Right atrium auricular region (tissue), 2 donors: ENCODE measurements at places on chromosomes 12 and 14. TPM values are rescaled to one million over a fixed set of nuclear protein-coding genes. Genes with fewer than 3 reads are reported as not detected.

CLEC2A gene
- total RNA-seq = not detected

LPAR5 gene
- 3.7 TPM for total RNA-seq

KRT84 gene
- 0.28 TPM for total RNA-seq

KRT78 gene
- total RNA-seq = not detected

GALNT8 gene
- 2.0 TPM for total RNA-seq

FOXG1 gene
- total RNA-seq = not detected

GLS2 gene
- 0.96 TPM for total RNA-seq

RTN1 gene
- total RNA-seq = 2.7 TPM

CABP1 gene
- total RNA-seq = 0.71 TPM

DNA sequence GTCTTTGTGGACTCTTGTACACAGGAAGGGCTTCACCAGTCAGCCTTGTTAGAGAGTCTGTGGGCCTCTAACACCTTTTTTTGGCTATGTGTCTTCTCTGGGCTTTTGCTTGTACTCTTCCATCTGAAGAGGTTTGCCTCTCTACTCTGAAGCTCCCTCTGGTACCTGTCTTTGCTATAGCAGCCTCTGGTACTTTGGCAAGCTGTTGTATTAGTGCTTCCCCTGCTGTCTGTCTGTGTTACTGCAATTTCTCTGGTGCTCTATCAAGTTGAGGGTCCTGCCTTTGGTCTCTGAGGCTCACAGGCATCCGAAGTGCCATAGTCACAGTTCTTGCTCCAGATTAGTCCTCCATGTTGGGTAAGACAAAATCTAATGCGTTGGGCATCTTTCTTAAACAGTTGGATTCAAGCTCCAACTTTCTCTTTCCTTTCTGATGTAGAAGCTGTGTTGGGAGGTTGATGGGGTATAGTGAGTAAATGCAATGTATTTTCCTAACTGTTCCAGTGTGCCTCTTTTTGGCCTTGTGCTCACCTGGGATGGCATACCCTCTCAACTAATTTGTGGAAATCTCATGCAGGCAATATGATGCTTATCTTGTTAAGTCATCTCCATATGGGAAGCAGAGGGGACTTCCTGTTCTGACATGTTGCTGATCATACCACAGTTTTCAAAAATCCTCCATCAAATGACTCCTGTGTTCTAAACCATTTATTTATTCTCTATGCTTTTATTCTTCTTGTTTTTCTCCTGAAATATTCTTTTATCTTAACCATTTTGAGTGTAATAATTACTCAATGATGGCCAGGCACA, 88.8 kb downstream of the ATF7IP start:
- H3K27me3 ChIP-seq = no peaks in the 10 kb centered on the region
- no peak overlapping the region for H3K27ac ChIP-seq
- DNase-seq = no peak
- peaks cover 38% of the 10 kb centered on the region for H3K36me3 ChIP-seq
- no peak overlapping the region for H3K4me3 ChIP-seq
- no peaks in the 10 kb centered on the region for H3K4me1 ChIP-seq

DNA sequence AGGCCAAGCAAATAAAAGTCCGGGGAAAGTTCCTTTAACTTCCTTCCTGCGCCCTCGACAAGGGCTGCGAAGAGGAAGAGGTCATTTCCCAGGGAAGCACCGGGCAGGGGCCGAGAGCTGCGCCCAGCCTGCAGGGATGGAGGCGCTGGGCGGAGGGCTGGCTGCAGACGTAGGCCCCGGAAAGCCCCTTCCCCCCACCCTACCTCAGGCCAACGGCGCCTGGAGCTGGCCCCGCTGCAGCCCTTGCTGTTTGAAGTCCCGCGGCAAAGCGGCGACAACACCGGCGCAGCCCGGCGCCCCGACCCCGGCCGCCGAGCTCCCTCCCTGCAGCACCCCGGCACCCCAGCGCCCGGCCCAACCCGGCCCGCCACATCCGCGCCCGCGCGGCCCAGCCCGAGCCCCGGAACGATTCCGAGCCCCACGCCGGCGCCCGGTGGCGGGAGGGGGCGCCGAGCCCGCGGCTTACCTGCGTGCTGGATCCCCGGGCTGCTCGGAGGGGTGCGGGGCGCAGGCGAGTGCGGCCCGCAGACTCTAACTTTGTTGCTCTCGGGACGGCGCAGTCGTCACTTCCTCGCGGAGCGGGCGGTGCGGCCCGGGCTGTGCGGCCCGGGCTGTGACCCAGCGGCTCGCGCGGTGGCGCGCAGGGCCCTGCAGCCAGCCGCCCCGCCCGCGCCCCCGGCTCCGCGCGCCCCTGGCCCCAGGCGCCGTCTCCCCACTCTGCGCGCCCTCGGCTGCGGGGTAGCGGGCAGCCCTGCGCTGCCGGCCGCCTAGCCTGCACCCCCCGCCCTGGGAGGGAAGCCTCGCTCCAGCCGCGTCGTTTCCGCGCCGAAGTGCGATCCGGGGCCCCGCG, 64.8 kb upstream of the PTGR2 start:
- H3K36me3 ChIP-seq = no peaks in the 10 kb centered on the region
- H3K27ac ChIP-seq = peak overlapping the region; percentile 99
- no peak for DNase-seq
- peaks cover 77% of the 10 kb centered on the region for H3K4me1 ChIP-seq
- no peaks in the 10 kb centered on the region for H3K27me3 ChIP-seq

DNA sequence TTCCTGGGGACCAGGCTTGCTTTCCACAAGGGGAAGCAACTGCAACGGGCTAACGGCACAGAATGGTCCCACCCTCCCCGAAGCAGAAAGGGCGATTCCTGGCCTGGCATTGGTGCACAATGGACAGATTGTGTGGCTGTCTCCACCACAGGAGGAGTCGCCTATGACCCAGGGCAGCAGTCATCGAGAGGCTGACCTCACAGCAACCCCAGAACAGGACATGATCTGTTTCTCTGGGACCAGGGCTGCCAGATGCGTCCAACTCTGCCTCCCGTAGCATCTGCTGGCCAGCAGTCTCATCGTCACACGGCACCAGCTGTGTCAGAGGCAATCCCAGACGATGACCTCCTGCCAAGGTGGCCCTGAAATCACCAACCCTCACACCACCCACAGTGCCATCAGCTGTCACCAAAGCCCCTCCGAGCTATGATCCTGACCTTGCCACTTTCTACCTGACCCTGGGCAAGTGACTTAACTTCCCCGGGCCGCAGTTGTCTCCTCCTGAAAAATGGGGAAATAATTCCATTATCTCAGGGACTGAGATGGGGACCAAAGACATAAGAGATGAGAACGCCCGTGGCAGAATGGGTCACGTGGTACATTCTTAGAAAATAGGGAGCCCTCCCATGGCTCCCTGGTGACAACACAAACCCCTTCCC, 86.7 kb downstream of the CHGA start:
- H3K27me3 ChIP-seq = no peaks in the 10 kb centered on the region
- H3K4me3 ChIP-seq = no peak overlapping the region
- peak; percentile 74 for DNase-seq

GRCh38 chr12:11969437-11970154, 101.1 kb upstream of the BCL2L14 start:
- no peak overlapping the region for H3K4me3 ChIP-seq
- no peaks in the 10 kb centered on the region for H3K27me3 ChIP-seq
- no peaks in the 10 kb centered on the region for H3K36me3 ChIP-seq
- H3K4me1 ChIP-seq = no peaks in the 10 kb centered on the region
- no peak overlapping the region for H3K27ac ChIP-seq

DNA sequence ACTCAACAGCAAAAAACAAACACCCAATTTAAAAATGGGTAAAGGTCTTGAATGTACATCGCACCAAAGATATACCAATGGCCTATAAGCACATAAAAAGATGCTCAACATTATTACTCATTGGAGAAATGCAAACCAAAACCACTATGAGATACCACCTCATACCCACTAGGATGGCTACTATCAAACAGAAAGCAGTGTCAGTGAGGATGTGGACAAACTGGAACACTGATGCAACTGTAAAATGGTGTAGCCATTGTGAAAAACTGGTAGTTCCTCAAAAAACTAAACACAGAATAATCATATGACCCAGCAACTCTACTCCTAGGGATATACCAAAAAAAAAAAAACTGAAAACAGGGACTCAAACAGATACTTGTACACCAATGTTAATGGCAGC, 49.3 kb downstream of the CDK17 start:
- no peaks in the 10 kb centered on the region for H3K4me1 ChIP-seq
- no peak overlapping the region for H3K4me3 ChIP-seq
- H3K27ac ChIP-seq = no peak overlapping the region
- no peak for DNase-seq
- no peaks in the 10 kb centered on the region for H3K27me3 ChIP-seq

DNA sequence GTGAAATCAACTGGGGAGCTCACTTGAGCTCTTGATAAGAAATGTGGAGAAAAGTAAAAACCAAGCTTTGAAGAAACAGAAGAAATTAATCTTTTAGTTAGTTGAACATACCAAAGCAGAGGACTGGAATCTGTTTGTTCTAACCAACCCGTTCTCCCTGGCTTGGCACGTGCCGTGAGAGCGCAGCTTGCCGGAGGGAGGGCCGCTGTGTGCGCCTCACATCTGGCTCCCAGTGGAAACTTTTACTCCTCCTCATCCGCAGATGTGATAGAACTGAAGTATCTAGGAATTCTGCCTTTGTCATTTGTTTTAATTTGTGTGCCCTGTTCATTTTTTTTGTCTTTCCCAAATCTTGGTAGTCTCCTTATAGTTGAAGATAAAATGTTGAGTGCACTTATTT, 64.9 kb downstream of the DDX51 start:
- no peaks in the 10 kb centered on the region for H3K27me3 ChIP-seq
- H3K36me3 ChIP-seq = peaks cover 34% of the 10 kb centered on the region
- no peaks in the 10 kb centered on the region for H3K4me1 ChIP-seq
- no peak overlapping the region for H3K27ac ChIP-seq
- no peak for DNase-seq
- H3K4me3 ChIP-seq = no peak overlapping the region

GRCh38 chr12:13362260-13362841, 165.8 kb downstream of the EMP1 start:
- H3K27me3 ChIP-seq = no peaks in the 10 kb centered on the region
- no peak for DNase-seq
- no peaks in the 10 kb centered on the region for H3K36me3 ChIP-seq
- H3K27ac ChIP-seq = no peak overlapping the region
- H3K4me3 ChIP-seq = no peak overlapping the region

- no peak for DNase-seq
- H3K27me3 ChIP-seq = no peaks in the 10 kb centered on the region
- no peaks in the 10 kb centered on the region for H3K36me3 ChIP-seq
- H3K27ac ChIP-seq = no peak overlapping the region
These were observed 112.7 kb downstream of the SLC16A7 start for GRCh38 chr12:59708484-59708883.

GRCh38 chr12:9361879-9362326, 153.7 kb upstream of the PZP start:
- DNase-seq = no peak
- H3K4me1 ChIP-seq = no peaks in the 10 kb centered on the region
- H3K36me3 ChIP-seq = no peaks in the 10 kb centered on the region
- no peak overlapping the region for H3K27ac ChIP-seq

DNA sequence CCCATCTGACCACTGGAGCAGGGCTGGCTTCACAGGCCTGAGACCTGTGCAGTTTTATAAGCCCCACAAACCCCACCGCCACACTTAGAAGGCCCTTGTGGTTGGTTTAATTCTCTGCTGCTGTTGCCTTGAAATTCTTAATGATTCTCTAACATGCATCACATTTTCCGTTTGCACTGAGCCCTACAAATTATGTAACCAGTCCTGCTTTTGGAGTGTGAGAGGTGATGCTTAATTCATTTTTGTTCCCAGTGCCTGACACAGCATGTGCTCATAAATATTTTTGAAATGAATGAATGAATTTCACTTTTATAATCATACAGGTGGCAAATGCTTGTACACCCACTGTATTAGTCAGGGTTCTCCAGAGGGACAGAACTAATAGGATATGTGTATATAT, 52.8 kb upstream of the PLXNC1 start:
- no peaks in the 10 kb centered on the region for H3K4me1 ChIP-seq
- H3K27ac ChIP-seq = no peak overlapping the region
- no peak overlapping the region for H3K4me3 ChIP-seq

GRCh38 chr12:28870839-28871440, 278.1 kb upstream of the FAR2 start:
- no peak for DNase-seq
- no peak overlapping the region for H3K27ac ChIP-seq
- H3K4me3 ChIP-seq = no peak overlapping the region
- no peaks in the 10 kb centered on the region for H3K27me3 ChIP-seq

DNA sequence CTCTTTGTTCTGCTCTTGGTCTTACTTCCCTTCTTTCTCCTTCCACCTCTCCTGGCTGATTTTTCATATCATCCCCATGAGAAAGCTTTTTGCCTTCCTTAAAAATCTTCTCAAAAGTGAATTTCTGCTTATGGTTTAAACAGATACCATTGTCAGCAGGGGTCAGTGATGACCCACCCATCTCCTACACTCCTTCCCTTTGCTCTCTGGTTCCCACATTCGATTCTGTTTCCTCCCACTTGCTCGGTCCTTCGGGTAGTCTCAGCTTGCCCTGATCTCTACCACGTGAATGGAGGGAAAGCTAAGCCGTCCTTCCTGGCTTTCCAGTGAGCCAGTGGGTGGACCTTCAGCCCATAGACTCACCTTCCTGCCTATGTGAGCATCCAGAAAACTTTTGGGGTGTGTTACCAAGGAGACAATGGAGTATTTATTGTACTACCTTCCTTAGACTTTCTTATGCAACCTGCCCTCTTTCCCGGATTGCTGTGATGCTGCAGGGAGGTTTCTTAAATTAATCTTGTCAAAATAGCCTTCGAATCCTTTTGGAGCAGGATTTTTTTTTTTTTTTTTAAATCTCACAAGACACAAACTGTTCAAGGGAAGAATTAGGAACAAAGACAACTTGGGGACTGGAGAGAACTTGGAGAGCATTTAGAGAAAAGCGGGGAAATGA, 306.3 kb downstream of the CACNA1C start:
- no peak for DNase-seq
- H3K27ac ChIP-seq = peak overlapping the region; percentile 46
- no peaks in the 10 kb centered on the region for H3K36me3 ChIP-seq
- H3K27me3 ChIP-seq = no peaks in the 10 kb centered on the region
- H3K4me1 ChIP-seq = no peaks in the 10 kb centered on the region

GRCh38 chr12:54001283-54002187, 1.6 kb downstream of the HOXC9 start:
- H3K27me3 ChIP-seq = peaks cover 72% of the 10 kb centered on the region
- H3K4me1 ChIP-seq = peaks cover 20% of the 10 kb centered on the region
- H3K27ac ChIP-seq = no peak overlapping the region
- DNase-seq = no peak
- no peaks in the 10 kb centered on the region for H3K36me3 ChIP-seq
- H3K4me3 ChIP-seq = no peak overlapping the region
